ENCODE measurements at places on chromosomes 1 and 21.

- no peak for DNase-seq
Observed at GRCh38 chr21:35674895-35675470, 385.3 kb downstream of the SETD4 start.

DNA sequence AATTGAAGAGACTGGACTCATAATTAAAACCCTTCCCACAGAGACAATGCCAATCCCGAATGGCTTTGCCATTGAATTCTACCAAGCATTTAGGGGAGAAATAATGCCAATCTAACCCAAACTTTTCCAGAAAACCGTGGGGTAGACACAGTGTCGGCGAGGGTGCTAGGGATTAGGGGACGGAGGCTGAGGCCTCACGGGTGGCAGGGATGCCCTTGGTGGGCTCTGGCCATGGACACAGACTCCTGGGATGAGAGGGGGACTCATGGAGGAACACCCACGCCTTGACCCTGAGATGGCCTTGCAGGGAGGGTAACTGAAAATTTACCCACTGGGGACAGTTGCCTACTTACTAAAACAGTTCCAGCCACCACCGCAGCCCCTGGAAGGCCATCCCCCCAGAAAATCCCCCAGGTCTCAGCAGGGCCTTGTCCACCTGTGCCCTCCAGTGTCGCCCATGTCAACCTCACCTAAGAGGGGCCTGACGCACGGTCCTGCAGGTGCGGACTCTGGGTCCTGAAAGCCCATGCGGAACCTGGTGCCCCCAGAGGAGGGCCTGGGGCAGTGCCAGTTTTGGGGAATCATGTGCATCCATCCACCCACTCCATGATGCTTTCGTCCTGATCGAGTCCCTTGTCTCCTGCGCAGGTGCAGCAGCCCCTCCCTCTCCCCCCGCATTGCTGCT is 1.9 kb downstream of the KRTAP10-5 start:
- DNase-seq: no peak

DNA sequence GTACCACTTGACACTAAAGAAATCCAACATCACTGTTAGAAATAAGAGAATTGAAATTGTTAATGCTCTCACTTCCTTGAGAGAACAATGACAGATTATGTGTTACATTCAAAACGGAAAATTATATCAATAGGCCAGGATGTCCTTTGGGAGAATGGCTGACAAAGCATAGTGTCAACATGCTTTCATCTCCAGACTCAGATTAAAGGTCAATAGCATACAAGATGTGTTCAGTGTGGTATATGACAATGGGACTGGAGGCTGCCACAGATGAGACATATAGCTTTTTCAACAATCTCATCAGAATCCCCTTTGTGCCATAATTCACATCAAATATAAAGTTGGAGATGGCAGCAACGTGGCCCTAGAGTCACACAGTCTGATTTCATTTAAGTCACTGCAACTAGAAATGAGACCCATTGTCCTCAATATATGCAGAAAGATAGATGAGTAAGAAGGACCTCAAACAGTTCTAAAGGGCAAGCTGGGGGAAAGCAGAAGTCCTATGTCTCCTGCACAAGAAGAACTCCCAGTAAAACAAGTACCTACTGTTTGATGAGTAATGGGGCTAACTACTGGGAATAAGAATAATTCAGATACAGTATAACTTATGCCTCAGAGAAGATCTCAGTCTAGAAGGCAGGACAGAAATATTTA is 327.9 kb downstream of the TTLL7 start:
- no peak for DNase-seq

DNA sequence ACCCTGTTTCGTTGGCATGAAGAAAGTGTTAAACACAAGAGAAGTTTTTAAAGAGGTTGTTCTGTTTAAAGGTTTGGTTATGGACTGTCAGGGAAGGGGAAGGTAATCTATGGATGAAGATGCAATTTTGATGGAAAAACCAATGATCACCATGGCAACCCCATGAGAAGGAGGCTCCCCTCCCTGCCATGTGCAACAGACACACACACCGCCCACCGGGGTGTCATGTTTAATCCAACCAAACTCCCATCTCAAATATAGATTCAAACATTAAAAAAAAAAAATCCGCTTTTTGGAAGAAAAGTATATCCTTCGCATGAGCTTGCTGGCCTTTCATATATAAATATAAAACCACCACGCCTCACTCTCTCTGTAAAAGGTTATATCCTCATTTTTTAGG is 80.9 kb upstream of the KRTAP19-8 start:
- no peak for DNase-seq

DNA sequence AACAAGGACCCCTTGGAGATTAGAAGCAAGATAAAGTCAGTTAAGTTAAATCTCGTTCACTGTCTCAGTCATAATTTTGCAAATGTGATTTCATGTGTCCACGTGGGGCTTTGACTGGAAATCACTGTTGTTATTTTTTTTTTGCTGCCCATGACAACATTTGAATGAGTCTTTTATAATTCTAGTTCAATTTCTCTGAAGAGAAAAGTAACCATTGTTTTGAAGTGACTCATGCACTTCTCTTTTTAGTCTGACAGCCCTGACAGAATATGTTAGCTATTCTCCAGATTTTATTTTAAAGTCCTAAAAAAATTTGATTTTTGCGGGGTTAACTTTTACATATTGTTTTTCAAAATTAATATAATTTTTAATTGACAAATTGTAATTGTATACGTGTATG is 30.7 kb upstream of the NLRP3 start:
- DNase-seq: no peak

DNA sequence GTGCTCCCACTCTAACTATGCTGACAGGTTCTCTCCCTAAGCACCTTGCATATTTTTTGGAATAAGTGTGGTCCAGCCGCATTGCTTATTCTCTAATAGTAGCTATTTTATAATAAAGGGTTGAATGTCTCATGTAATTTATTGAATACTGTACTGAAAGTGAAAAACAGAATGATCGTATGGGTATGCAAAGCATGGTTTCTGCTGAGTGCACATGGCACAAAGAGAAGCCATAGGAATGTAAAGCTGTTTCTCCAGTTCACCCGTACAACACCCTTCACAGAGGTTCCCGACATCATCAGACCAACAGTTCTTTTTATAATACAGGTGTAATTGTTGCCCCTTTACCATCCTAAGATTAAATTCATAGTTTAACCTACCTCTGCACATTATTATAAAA is 8.9 kb upstream of the HAO2 start:
- no peak for DNase-seq

DNA sequence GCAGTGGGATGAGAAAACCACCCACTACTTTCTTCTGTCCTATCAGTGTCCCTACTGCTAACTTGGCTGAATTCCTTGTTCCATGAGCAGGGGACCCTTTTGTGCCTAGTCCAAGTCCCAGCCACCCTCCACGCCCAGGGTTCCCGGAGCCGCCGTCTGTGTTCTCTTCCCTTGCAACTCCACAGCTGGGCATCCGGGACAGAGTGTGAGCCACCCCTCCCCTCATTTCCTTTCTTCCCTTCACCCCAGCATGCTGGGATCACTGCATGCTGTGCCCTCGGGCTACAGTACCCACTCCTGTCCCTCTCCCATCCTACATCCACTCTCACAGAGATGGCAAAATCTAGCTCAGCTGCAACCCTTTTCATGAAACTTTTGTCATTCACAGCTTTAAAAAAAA is 44.5 kb downstream of the PGBD5 start:
- no peak for DNase-seq

- DNase-seq: peak; percentile 80
Observed at GRCh38 chr1:21963477-21964217, 13.2 kb upstream of the CELA3B start.

- peak; percentile 31 for DNase-seq
Observed at GRCh38 chr1:92486251-92487077, at the start of gene GFI1. GFI1 (minus strand) TSS chr1:92486925; CDS start chr1:92483487, 3,438 bp downstream.

DNA sequence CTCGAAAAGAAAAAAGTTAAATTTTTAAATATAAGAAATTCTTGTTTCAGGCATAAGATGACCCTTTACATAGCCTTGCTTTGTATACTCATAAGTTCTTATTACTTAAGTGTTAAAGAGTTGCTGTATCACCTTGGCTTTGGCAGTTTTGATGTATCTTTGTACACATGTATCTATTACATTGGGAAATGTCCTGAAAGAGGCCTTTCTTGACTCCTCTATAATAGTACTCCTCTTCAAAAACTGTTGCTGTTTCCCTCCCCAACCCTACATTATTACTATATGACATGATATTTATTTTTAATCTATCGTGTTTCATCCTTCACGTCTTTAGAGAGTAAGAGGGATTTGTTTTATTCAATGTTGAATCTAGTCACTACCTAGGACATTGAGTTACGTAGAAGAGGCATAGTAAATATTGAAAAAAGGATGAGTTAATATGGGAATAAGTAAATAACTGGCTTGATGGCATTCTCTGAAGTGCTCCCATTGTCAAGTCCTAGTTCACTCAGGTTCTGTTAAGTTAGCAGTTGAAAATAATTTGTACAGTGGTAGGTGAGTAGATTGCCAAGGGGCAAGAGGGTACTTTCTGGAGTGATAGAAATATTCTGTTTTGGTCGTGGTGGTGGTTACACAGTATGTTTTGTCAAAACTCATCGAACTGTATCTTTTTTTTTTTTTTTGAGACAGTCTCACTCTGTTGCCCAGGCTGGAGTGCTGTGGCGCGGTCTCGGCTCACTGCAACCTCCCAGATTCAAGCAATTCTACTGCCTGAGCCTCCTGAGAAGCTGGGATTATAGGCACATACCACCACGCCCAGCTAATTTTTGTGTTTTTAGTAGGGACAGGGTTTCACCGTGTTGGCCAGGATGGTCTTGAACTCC is 8.2 kb downstream of the THRAP3 start:
- DNase-seq: no peak

All from D341Med (cell line).